ENCODE measurements at places on chromosomes 1 and 21.

DNA sequence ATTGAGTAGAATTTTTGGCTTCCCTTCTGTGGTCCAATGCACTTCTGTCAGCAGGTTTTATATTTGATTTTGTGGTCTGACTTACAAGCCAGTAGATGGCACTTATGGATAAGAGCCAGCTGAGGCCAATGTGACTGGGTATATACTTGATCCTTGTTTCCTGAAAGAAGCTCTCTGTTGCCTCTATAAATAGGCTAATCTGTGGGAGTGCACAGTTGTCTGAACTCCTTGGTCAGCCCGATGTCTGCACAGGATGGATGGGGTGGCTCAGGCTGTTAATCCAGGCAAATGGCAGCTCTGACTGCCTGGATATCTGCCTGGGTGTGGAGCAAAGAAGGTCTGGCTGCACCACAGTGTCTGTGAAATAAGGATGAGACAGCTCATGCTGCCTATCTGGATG lies 1183.7 kb upstream of the PRMT6 start:
- DNase-seq, result no peak

DNA sequence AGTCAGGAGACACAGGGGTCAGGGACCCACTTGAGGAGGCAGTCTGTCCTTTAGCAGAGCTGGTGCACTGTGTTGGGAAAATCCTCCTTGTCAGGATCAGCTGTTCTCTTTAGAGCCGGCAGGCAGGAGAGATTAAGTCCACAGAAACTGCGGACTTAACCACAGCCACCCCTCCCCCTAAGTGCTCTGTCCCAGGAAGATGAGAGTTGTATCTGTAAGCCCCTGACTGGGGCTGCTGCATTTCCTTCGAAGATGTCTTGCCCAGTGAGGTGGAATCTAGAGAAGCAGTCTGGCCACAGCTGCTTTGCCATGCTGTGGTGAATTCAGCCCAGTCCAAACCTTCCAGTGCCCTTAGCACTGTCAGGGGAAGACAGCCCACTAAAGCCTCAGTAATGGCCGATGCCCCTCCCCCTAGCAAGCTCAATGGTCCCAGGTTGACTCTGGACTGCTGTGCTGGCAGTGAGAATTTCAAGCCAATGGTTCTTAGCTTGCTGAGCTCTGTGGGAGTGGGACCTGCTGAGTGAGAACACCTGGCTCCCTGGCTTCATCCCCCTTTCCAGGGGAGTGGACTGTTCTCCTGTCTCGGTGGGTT lies 172.8 kb downstream of the ST6GALNAC3 start:
- DNase-seq, result no peak

- DNase-seq, result no peak
Measured at GRCh38 chr1:246063013-246063616, 444.0 kb downstream of the SMYD3 start.

DNA sequence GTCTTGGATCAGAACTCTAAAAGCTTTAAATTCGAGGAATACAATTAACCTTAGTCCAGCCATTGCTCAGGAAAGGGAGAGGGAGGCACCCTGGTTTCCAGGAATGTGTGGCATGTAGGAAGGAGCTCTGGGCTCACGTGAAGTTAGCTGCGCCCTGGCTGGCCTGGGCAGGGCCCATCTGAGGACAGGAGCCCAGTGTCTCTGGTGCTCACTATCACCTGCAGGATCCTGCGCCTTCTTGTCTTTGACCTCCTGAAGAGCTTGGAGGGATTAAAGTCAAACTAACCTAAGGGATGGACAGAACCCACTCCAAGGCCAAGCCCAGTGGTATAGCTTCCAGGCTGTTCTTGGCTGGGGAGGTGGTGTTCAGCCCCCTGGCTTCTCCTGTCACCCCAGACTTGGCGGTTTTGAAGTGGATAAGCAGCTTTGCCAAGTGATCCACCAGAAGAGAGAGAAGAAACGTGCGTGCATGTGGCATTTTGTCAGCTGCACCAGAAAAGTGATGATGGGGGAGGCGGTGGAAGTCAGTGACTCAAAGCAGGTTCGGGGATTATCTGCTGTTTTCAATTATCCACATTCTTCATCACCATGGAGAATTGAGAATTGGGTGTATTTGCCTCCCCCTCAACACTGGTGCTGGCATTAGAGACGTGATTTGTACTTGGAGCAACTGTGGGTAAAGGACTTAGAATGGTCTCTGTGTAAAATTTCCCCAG lies 11.9 kb upstream of the KCNN3 start:
- DNase-seq, result no peak

DNA sequence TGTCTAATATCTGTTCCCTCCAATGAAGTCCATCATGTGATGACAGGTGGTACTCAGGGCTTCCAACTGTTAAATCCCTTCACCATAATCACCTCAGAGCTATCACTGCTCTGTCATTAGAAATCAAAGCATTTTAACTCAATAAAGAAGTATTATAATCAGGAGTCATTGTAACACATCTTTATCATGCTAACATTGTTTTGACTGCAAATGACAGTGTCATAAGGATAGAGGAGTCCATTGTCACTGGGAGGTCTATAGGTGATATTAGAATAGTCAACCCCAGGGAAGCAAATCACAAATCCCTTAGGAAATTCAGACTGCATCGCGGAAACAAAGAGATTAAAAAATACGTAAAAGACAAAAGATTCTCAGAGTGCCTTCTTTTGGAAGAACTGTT lies 30.8 kb downstream of the LRRC53 start:
- DNase-seq, result no peak

DNA sequence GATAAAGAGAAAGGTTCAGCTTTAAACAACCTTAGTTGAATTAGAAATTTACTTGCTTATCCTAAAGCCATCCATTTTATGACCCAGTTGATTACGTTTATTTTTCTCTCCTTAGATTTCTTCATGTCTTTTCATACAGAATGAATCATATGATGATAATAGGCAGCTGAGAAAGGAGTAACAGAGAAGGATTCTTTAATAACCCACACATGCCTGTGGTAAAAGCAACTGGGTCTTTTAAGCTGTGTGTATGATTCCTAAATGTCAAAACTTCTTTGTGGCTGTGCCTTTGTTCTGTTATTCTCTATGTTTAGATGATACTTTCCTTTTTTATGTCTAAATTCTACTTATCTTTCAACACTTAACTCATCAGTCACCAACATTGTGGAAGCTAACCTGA lies 626.5 kb downstream of the NCAM2 start:
- DNase-seq, result no peak

DNA sequence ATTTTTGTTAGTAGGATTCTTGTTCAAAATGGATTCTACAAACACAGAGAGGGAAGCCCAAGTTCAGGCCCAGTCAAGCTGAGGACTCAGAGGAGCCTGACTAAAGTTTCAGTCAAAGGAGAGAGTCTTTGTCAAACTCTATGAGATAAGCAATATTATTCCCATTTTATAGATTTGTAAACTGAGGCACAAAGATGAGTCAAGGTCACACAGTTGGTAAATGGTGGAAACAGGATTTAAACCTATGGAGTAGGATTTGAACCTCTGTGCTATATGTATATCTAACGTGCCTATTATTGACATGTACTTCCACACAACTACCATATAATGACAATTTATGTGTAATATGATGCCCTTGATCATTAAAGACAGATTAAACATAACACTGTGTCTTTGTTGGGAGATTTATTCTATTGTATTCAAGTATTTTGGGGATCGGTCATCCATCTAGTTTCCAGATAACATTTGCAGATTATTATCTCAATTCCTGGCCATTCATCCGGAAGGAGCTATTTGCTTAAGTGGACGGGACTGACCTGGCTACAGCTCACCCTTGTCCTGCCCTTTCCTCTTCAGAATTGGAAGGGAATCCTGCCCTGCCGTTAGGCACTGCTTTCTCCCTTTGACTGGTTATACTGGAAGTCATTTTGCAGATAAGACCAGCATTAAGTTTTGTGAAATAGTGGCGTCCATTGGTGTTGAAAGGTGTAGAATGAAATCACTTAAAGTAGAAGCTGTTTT lies 86.1 kb upstream of the LMO4 start:
- no peak for DNase-seq

- no peak for DNase-seq
Measured at GRCh38 chr1:92804721-92805201, 19.9 kb upstream of the EVI5 start.

GRCh38 chr1:210342986-210343780 lies 14.5 kb downstream of the HHAT start:
- DNase-seq, result no peak

GRCh38 chr1:68459796-68460195 lies 10.0 kb upstream of the RPE65 start:
- DNase-seq, result no peak

GRCh38 chr1:93598396-93598795 lies 83.2 kb downstream of the BCAR3 start:
- DNase-seq, result no peak

DNA sequence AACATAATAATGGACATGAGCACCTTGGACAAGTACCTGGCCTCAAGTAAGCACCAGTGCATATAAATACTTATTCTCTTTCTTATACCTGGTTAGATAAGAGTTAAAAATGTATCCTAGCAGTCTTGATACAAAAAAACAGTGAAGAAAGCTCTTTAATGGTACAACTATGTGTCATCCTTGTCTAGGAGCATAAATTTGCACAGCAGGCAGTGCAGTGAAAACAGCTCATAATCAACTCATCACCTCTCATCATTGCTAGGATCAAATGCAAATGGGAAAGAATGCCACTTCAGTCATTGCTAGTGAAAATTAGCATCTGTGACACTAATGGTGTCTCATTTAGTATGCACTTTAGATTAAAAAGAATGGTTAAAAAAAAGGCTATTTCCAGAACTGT lies 7.6 kb downstream of the SAMSN1 start:
- DNase-seq, result no peak

DNA sequence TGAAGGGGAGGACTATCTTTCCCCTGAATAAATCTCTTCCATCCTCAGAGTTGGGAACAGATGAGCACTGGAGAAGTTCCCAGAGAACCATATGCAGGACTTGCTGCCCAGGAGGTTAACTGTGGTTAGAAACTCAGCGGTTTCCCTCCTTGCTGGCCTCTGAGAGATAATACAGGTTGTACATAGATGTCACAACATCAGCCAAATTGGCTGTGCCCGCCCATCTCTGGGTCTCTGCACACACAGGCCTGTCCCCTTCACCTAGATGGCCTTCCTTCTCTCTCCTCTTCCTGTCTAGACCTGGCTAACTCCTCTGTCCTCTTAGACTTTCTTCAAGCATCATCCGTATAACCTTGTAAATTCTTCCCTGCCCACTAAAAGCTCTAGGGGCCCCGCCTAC lies 5.7 kb downstream of the RGS5 start:
- no peak for DNase-seq

DNA sequence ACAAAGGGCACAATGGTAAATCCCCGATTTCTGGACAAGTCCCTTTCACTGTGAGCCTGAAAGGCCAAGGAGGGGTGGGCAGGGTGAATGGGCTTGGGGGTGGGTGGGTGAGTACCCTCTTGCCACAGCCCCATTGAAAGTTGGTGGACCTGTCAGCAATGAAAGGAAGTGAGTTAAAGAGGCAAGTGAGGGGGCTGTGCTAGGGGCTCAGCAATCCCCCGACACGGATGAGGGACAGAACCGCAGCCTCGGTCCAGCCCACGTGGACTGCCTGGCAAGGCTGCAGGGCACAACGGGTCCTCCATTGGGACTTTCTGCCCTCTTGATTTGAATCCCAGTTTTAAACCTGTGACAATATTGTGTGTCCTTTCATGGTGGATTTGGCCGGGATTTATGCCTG lies 255.3 kb downstream of the FOXD2 start:
- no peak for DNase-seq

DNA sequence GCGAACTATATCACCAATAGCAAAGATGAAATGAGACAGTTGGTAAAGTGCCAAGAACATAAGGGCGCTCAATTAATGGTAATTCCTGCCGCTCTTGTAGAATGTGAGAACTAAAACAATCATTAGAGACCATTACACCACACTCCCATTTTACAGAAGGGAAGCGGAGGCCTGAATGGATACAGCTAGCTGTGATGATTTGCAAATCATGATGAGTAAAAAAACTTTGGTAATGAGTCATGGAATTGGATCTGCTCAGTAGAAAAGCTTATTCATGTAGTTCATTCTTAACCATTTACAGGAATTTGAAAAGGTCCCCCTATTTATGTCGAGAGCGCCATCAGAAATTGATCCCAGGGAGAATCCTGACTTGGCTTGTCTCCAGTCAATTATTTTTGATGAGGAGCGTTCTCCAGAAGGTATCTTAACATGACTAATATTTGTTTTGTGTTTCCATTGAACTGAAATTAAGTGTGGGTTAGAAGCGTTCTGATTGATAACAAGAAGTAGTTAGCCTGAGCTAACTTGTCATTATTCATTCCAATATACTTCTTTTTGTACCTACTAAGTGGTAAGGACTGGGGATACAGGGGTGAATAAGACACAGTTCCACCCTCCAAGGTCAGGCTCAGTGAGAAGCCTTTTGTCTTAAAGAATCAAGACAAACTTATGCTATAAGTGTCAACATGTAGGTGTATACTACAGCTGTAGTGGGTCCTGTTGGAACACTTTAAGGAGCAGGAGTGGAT lies 812 bp downstream of the TTC4 start:
- DNase-seq, result no peak

GRCh38 chr1:25990702-25991395 lies 7.0 kb downstream of the PAFAH2 start:
- DNase-seq, result no peak

GRCh38 chr1:24925963-24926362 lies 4.1 kb downstream of the RUNX3 start:
- DNase-seq, result no peak

DNA sequence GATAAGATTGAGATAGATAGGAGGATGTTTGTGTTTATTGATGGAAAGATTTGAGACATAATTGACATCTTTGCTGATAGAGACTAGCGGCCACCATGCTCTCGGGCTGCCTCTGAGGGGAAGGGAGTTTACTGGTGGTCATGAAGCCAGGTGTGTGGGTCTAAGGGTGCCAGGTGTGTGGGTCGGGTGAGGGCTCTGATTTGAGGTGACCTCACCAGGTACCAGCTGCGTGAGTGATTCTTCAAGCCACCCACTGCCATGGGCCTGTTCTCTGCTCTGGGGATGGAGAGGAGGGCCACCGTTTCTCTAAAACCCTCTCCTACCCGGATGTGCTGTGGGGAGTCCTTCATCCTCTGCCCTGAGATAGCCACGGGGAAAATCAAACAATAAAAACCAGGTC lies 3.2 kb downstream of the UBASH3A start:
- DNase-seq, result no peak

- no peak for DNase-seq
Measured at GRCh38 chr1:14511796-14512585, 86.5 kb upstream of the KAZN start.

- no peak for DNase-seq
Measured at GRCh38 chr1:244647819-244648218, 5.1 kb upstream of the DESI2 start.

- DNase-seq, result no peak
Measured at GRCh38 chr1:940107-941014, 16.6 kb downstream of the SAMD11 start.

- DNase-seq, result no peak
Measured at GRCh38 chr21:33839167-33839716, 76.4 kb downstream of the ATP5PO start.

GRCh38 chr1:244614879-244615278 lies 38.0 kb upstream of the DESI2 start:
- DNase-seq, result no peak

GRCh38 chr1:5983361-5984103 lies 8.7 kb downstream of the NPHP4 start:
- DNase-seq, result no peak

Data from D721Med (cell line).